SK-N-DZ (cell line): ENCODE measurements at places on chromosomes 6 and 20.

GRCh38 chr6:159982731-159983506 lies 14.0 kb downstream of the IGF2R start:
- no peak for DNase-seq

- no peak for DNase-seq
These were observed 9.7 kb upstream of the CD40 start for GRCh38 chr20:46108435-46108841.

DNA sequence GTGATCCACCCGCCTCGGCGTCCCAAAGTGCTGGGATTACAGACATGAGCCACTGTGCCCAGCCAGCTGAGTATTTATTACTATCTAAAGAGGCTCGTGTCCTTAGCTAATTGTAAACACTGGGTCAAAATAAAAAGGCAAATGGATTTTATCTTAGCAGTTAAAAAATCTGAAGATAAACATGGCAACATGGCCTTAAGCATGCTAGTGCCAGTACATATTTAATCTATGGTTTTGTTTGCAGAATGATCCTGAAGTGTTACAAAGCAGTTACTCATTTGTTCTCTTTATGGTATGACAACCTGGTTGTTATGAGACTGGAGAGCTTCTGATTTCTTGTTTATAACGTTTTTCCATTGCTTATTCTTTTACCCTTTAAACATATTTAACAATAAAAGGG lies 3.9 kb upstream of the KIAA0408 start:
- no peak for DNase-seq

- DNase-seq: peak; percentile 15
These were observed 68.1 kb upstream of the CEP85L start for GRCh38 chr6:118719351-118720124.

DNA sequence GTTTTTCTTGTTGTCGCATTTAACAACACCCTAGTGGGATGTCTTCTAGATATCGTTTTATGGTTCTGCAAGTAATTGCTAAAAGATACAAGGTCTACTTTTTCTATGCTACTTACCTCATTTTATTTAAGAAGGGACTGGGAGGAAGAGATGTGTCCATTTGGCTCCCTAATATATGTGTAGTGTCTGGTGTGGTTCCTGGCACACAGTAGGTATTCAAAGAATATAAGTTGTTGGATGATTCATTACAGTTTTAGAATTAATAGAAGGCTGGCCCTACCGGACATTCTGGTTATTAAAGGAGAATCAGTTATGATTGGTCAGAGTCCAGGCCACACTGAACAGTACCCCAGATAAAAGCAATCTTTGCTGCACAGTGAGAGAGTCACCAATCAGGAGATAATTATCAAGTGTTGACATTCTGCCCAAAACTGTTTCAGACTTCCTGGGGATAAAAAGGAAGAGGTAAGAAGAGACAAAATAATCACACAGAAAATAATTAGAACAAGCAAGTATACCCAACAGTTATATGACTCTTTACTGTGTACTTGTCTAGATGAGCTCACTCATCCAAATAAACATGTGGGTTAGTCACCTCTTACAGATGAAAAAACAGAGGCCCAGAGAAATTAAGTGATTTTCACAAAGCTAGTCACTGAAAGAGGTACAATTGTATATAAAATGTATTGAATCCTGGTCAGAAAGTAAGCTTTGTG lies 7.0 kb downstream of the TMEM244 start:
- no peak for DNase-seq

DNA sequence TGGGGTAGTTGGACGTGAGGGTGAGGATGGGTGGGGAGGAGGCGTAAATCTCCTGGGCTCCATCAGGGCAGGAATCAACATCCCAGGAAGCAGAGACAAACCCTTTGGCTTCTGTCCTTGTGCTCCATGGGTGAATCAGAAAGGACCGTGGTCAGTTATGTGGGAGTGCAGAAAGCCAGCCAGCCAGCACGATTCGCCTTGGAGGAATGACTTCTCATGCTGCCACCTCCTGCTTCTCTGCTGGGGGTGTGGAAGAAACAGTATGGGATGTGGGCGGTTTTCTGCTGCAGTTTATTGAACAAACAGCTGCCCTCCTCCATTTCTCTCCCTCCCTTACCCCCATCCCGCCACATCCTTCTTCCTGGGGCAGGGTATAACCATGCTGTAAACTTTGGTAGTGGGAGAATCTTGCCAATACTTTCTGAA lies 214.5 kb downstream of the SOX4 start:
- no peak for DNase-seq

- no peak for DNase-seq
These were observed 1509.0 kb downstream of the GRIK2 start for GRCh38 chr6:102902471-102902870.

GRCh38 chr6:134510920-134511319 lies 193.0 kb upstream of the SGK1 start:
- no peak for DNase-seq

GRCh38 chr20:50678169-50678898 lies 13.0 kb downstream of the RIPOR3 start:
- no peak for DNase-seq

GRCh38 chr20:4488407-4489339 lies 233.0 kb upstream of the PRND start:
- no peak for DNase-seq

GRCh38 chr6:27477318-27478013 lies 4.6 kb upstream of the ZNF184 start:
- no peak for DNase-seq

- no peak for DNase-seq
These were observed 64.9 kb upstream of the BTBD3 start for GRCh38 chr20:11852811-11853210.

- DNase-seq: no peak
These were observed 38.2 kb downstream of the TMX4 start for GRCh38 chr20:7981374-7981773.

- DNase-seq: peak; percentile 49
These were observed 3.5 kb downstream of the GNMT start for GRCh38 chr6:42963855-42964605.

DNA sequence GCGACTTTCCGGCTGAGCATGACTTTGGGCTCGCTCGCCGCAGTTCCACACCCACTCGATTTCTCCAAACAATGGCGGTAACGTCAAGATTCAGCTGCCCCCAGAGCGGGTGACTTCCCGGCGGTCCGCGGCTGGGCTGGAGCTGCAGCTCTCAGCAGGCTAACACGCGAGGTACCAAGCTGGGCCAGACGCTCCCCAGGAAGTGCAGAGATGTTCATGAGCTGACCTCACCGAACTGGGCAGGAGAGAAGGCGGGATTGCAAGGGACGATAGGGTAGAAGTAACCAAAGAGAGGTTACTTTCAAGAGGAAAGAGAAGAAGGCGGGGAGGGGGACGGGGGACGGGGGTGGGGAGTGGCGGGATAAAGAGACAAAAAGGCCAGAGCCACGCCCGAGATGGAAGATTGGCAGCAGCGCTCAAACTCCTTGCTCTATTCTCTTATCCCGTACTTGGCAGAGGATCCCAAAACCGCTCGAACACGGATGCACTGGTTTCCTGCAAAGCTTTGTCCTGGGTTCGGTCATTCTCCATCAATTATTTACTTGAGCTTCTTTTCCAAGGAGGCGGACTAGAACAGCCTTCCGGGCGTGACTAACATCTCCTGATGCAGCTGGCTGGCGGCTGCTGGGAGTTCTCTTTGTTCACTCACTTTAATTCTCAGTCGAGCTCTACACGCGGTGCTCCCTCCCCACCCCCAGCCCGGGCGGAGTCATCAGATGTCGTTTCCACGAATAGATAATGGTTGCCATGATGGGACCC lies at the start of gene MTCL3:
Gene MTCL3, minus strand, starts transcription at position 626 of the 759 bp plus-strand sequence.
- DNase-seq: peak; percentile 96

- DNase-seq: peak; percentile 40
These were observed 1.3 kb downstream of the TAPBP start for GRCh38 chr6:33312361-33313104.

- peak; percentile 15 for DNase-seq
These were observed 57.3 kb downstream of the LINC00237 start for GRCh38 chr20:21048841-21049273.

GRCh38 chr6:114941078-114941477 lies 598.3 kb upstream of the HS3ST5 start:
- no peak for DNase-seq

GRCh38 chr6:23712756-23713155 lies 413.3 kb upstream of the NRSN1 start:
- no peak for DNase-seq

DNA sequence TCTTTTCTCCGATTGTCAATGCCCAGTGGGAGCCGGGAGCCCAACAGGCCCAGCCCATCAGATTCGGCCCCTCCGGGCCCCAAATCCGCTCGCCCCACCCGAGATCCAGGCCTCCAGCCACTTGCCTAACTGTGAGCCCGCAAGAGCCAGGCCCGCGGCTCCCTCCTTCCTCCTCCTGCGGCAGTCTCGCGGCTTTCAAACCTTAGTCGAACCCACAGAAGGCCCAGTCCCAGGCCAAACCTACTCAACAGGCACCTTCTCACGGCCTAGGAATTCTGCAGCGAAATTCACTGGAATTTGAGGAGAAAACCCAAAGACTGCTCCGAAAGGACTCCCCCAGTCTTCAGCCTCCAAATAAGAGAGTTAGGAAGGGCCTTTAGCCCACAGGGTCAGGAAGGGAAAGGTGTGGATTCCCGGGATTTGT lies 2.8 kb upstream of the TFAP2A start:
- no peak for DNase-seq

GRCh38 chr6:30533460-30534294 lies 22.6 kb downstream of the GNL1 start:
- DNase-seq: no peak

DNA sequence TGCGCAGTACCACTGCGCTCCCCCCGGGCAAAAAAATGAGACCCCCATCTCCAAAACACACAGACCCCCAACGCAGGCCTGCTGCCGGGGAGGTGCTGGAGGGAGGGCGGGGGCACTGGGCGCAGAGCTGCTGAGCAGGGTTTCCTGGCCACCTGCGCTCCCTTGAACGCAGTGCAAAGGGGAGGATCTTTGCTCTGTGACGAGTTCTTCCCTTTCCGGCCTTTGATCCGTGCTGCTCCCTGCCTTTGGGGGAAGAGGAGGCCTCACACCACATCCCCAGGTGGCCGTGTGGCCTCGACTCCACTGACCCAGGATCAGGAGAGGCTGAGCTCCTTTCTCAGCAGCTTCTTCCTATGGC lies 8.9 kb upstream of the COL20A1 start:
- DNase-seq: no peak

GRCh38 chr6:89239338-89239737 lies 22.2 kb upstream of the GABRR1 start:
- DNase-seq: no peak

GRCh38 chr6:132198896-132199295 lies 202.4 kb downstream of the MOXD1 start:
- DNase-seq: no peak

DNA sequence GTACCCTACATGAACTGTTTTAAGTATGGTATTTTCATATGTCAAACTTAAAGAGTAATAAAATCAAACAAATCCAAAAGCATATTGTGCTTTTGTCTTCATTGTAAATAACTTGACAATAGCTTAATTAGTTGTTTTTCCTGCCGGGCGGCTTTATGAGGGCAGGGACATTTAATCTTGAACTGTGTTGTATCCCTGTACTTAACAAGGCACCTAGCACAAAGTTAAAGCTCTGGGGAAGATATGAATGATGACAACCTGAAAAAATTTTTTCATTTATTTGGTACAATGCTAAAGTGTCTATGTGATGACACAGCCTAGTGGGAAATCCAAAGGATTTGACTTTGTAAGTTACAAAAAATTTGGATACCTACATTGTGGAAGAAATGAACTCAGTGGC lies 502 bp upstream of the HACE1 start:
- no peak for DNase-seq

DNA sequence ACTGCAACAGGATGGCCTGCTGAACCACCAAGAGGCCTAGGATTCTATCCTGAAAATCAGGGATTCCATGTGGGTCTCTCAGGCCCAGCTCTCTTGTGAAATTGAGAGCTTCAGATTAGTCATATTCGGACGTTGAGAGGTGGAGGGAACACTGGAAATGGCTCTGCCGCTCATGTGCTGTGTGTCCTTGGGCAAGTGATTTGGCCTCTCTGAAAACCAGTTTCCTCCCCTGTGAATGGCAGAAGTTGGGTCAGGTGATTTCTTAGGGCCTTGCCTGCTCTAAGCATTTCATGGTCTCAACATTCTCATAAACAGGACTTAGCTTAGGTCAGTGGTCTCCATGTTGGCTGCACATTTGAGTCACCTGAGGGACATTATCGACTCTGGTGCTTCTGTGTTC lies 470.1 kb downstream of the PREX1 start:
- DNase-seq: no peak

- DNase-seq: peak; percentile 37
These were observed 39.2 kb upstream of the RNF8 start for GRCh38 chr6:37314487-37315156.

DNA sequence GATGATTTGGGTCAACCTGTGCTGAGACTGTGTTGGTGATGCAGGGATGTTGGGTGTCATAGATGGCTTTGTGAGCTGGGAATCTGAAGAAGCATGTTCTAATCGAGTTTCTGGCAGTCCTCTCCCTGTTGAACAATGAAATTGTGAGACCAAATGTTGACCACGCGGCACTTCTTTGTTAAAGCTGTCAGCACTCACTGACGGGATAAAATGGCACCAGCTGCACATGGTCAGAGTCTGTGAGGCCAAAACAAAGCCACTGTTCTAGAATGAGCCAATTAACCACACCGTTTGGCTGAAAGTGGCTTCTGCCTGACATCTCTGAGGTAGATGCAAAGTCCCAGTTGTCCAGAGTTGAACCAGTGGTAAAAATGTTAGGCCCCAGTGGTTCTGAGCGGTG lies 562.2 kb downstream of the KIF16B start:
- no peak for DNase-seq

- no peak for DNase-seq
These were observed 36.2 kb downstream of the RIOK1 start for GRCh38 chr6:7425808-7426190.

DNA sequence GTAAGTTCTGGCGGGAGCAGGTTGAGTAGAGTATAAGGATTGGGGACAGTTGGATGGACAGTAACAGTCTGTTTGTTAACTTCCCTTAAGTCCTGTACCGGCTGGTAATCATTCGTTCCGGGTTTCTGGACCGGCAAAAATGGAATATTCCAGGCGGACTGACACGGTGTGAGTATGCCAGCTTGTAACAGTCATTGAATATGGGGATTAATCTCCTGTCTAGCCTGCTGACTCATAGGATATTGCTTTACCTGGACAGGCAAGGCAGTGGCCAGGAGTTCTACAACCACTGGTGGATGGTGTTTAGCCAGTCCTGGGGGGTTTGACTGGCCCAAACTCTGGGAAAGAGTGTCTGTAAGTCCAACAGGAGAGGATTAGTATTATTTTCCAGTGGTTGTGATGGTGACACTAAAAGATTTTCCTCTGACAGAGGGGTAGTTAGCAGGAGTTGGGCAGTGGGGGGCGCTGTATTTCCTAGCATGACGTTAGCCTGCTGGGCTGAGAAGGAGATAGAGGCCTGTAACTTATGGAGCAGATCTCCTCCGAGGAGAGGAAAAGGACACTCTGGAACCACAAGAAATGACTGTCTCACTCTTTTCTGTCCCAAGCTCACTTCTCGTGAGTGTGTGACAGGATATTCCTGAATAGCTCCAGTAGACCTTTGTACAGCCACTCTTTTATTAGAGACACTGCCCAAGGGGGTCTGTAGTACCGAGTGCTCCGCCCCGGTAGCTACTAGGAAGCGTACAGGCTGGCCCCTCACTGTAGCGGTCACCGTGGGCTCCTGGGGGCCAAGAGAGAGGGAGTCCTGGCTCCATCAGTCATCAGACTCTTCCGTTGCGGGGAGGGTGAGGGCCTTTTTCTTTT lies 152.2 kb downstream of the TRIM27 start:
- no peak for DNase-seq
